ENCODE measurements at places on chromosomes 4 and X.

GRCh38 chr4:74543983-74544382 is 99.0 kb downstream of the AREG start:
- no peak for DNase-seq

GRCh38 chrX:69285881-69286564 is 120.8 kb upstream of the PJA1 start:
- DNase-seq = peak; percentile 57

GRCh38 chr4:168739886-168740285 is 243.0 kb downstream of the PALLD start:
- no peak for DNase-seq

DNA sequence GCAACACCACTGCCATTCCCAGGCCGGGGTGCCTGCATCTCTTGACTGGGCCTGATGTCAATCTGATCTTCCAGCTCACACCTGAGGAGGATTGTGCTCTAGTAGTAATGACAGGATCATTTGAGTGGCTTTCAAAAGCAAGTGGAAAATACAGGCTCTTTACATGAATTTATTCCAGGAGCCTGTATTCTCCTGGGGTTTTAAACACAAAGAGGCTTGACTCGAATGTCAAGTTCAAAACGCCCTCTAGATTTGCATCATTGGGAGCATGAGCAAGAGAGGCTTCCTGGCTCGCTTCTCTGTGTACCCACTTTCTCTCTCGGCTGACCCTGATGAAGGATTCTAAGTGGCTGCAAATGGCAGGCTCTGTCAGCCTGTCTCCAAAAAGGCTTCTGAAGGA is 199.5 kb upstream of the PUDP start:
- no peak for DNase-seq

- DNase-seq = no peak
Observed at GRCh38 chrX:150360331-150360730, 2.8 kb upstream of the MAMLD1 start.

DNA sequence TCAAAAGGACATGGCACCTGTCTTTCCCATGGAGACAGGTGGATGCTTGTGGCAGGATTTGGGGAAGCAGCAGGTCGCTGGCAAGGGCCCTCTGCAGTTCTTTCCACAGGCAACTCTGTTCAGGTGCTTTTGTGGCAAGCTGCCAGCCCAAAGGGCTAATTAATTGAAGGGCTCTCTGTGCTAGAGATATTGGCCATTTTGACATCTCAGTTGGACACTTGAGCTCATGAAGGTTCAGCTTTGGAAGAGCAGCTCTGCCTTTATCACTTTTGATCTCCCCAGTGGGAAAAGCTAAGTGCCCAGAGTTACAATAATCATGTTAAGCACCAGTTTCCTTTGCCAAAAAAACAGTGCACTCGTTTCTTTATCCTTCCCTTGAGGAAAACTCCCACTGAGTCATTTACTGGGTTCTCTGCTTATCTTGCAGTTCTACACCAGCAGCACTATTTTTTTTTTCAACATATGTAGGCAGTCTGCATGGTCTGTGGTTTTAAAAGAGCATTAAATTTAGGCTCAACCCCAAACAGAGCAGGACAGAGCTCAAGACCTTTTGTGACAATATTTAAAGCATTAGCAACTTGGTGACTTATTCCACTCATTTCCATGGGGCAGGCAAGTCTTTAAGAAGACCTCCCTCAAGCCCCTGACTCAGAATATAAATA is 336.4 kb upstream of the RASGEF1B start:
- DNase-seq = no peak

GRCh38 chr4:104967034-104967401 is 179.7 kb upstream of the TET2 start:
- no peak for DNase-seq

GRCh38 chr4:8507624-8508023 is 67.0 kb downstream of the TRMT44 start:
- no peak for DNase-seq

DNA sequence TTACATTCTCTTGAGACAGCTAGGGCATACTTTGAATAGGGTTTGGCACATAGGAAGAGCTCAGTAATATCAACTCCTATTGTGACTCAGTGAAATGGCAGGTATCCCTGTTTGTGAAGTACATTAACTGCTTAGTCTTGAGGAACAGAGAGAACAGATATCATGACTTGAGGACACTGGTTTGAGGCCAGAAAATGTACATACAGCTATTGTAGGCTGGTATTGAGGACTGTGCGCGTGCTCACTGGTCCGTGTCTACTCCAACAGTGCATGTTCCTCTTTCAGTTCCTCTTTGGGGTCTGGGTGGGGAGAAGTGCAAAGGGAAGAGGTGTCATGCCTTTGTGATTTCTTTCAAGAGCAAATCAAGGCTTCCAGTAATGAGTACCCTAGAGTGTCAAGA is 34.6 kb upstream of the TBC1D9 start:
- peak; percentile 22 for DNase-seq

- peak; percentile 51 for DNase-seq
Observed at GRCh38 chrX:10098270-10098713, 58.5 kb upstream of the CLCN4 start.

DNA sequence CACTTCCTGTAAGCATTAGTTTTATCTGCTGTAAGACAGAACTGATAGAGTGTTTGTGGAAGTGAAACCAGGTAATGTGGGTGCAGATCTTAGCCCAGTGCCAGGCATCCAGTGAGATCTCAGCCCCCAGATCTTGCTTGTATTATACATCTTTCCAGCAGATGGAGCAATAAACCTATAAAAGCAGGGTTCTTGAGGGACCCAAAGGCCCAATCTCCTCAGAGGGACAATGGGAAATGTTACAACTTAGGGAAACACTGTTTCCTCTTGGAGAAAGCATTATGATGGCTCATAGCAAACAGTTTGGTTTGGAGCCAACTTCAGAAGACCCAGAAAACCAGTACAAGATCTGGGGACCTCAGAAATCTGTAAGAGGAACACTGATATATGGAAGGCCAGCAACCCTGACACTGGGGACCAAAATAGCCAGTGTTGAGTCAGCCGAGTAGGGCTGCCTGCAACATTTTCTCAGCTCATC is 206.3 kb downstream of the SLC7A11 start:
- no peak for DNase-seq

GRCh38 chrX:134570509-134570846 is 87.8 kb downstream of the PLAC1 start:
- DNase-seq = no peak

DNA sequence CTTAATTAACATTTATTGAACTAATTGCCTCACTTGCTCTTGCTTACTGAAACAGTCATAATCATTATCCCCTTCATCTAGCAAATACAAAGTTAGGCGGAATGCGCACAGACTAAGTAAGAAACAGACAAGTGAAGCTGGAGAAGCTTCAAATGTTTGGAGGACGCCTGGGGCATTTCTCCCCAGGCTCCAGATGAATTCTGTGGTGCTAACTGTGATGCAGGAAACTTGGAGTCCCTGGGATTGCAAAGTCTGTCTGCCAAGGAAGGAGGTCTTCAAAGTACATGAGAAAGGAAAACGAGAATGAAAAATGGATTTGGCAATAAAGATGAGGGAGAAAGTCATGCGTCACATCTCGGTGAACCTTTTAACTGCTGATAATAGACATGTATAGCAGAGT is 23.6 kb upstream of the MFAP3L start:
- DNase-seq = no peak

GRCh38 chr4:102616636-102617035 is 115.5 kb downstream of the NFKB1 start:
- no peak for DNase-seq

- no peak for DNase-seq
Observed at GRCh38 chr4:157372154-157372553, 151.6 kb downstream of the GRIA2 start.

GRCh38 chr4:140281828-140282552 is 91.5 kb upstream of the SCOC start:
- no peak for DNase-seq

GRCh38 chr4:86250619-86251018 is 109.2 kb downstream of the MAPK10 start:
- DNase-seq = no peak

- no peak for DNase-seq
Observed at GRCh38 chr4:181962321-181962720, 280.9 kb upstream of the TENM3 start.

- no peak for DNase-seq
Observed at GRCh38 chr4:75287738-75288517, 226.3 kb downstream of the RCHY1 start.

- DNase-seq = no peak
Observed at GRCh38 chr4:151169223-151169622, 69.8 kb downstream of the RPS3A start.

GRCh38 chrX:42804524-42804923 is 26.6 kb upstream of the PPP1R2C start:
- no peak for DNase-seq

GRCh38 chrX:15834827-15835595 is 19.6 kb downstream of the AP1S2 start:
- no peak for DNase-seq

GRCh38 chr4:139202991-139203390 is 26.0 kb upstream of the ELF2 start:
- no peak for DNase-seq

- DNase-seq = no peak
Observed at GRCh38 chr4:15783676-15784075, 5.5 kb downstream of the CD38 start.

GRCh38 chr4:157423526-157424020 is 203.0 kb downstream of the GRIA2 start:
- no peak for DNase-seq

GRCh38 chr4:176676901-176677300 is 115.8 kb downstream of the VEGFC start:
- DNase-seq = no peak

DNA sequence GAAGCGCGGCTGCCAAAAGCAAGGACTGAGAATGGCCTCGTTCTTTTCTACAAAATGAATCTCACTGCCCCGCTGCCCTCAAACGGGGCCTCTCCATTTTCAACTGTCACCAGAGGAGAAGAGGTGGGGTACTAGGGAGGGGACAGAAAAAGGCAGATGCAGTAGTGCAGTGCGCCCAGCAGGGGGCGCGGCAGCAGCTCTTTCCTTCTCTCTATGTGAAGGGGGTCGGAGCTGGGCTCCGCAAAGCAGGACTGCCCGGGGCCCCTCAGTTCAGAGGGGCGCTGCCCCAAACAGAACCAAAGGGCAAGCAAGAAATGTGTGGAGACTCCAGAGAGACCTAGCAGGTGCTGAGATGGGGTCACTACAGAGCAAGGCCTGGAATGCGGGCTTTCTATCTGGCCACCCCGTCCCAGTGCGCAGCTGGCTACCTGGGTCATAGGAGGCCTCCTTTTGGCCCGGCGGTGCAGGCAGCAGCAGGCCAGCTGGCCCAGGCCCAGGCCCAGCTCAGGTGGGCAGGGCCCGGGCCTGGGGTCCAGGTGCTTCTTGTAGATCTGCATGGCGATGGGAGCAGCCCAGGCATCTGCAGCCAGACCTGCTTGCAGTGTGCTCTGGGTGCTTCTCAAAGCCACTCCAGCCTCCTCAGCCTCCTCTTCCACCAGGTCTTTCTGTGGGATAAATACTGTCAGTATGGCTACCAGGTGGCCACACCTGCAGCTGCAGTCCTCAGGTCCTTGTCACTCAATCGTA is 5.9 kb downstream of the IRAK1 start:
- DNase-seq = peak; percentile 54

- DNase-seq = no peak
Observed at GRCh38 chr4:141812158-141812557, 175.8 kb downstream of the IL15 start.

All from activated naive CD8-positive, alpha-beta T cell treated with anti-CD3 and anti-CD28 coated beads, Interleukin-2, amount 50 U/mL, for 24 hours (primary cell).